ENCODE measurements at places on chromosomes 6 and 20.
A peak's percentile ranks its signal among the peaks of the same experiment; 100 is the strongest.

DNA sequence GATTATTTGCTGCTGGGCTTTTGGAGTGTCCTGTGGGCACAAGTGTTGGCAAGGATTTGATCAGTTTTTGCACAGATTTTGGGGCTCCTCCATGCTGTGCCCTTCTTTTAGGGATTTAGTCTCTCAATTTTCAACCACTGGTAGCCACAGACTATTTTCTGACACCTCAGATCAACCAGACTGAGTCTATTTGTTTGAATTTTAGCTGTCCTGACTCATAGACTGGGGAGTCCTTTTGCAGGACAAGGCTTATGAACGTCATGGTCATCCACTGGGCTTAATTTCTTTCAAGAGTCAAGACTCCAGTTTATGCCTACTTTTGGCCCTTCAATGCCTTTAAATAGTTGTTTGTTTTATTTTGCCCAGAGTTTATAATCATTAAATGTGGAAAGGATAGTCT is 59.3 kb downstream of the BCKDHB start:
- no peak for DNase-seq

DNA sequence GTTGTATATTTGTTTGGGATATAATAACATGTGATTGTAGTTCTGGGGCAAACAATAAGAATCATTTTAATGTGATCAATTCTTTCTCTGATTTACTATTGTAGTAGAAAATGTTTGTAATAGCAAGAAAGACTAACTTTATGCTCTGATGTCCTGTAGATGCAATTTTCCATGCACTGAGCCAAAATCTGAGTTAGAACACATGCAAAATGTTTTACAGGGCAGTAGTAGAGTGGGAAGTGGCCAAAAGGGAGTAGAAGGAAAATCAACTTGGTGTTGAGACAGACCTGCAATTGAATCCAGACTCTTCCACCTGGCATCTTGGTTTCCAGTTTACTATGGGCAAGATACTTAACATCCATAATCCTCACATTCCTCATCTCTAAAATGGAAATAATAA is 93.5 kb upstream of the BMP5 start:
- DNase-seq = no peak

DNA sequence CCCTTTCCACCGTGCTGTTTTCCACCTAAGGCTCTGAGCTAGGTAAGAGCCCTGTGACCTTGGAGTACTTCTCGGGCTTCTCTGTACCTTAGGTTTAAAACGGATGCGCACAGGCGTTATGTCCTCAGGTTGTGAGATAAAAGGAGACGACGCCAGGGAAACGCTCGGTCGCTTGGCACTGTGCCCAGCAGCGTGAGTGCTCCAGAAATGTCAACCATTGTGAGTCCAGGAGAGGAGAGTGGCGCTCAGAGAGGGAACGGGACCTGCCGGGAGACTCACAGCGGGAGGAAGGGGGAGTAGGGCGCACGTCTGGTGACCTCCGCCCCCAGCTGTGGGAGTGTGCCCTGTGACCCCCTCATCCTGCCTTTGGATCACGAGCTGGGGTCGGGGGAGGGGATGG is 33.8 kb upstream of the SCRT2 start:
- no peak for DNase-seq

DNA sequence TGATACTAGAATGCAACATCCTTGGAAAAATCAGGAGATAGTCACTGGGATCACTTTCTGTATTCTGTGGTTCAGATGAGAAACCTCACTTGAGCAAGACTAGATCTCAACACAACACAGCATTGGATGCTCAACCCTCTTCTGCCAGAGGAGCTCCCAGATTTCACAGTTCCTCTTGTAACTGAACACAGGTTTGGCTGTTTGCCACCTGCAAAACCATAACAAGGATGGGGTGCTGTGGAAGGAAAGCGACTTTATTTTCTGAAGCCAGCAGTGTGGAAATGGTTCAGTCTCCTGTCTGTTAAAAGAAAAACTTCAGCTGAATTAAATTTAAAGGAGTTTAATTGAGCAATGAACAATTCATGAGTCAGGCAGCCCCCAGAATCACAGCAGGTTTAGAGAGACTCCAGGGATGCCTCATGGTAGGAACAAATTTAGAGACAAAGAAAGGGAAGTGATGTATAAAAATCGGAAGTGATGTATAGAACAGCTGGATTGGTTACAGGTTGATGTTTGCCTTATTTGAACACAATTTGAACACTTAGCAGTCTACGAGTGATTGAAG is 149.9 kb upstream of the UST start:
- no peak for DNase-seq

DNA sequence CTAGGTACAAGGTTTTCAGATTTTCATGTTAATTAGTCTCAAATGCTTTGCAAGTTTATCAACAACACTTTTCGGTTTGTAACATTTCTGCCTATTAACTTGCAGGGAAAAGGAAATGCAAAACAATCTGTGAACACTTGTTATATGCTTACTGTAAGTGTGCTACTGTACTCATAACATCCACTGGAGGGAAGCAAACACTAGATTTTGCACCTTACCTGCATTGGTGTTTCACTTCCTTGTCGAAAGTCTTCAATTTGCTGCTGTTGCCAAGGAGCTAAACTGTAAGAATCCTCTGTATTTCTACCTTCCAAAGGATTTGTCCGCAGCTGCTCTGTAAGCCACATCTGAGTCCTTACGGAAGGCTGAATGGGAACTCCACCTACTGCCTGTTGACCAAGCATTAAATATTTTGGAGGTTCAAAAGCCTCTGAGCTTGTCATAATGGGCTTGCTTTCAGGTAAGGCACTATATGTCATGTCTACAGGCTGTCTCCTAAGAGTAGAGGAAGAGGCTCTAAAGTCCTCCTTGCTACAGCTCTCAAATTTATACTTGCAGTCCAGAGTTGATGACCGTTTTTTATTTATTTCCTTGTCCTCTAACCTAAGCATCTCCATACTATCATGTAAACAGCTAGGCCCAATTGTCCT is 17.3 kb downstream of the PLN start:
- DNase-seq = peak; percentile 6

- no peak for DNase-seq
Measured at GRCh38 chr6:7507600-7507999, 33.9 kb upstream of the DSP start.

DNA sequence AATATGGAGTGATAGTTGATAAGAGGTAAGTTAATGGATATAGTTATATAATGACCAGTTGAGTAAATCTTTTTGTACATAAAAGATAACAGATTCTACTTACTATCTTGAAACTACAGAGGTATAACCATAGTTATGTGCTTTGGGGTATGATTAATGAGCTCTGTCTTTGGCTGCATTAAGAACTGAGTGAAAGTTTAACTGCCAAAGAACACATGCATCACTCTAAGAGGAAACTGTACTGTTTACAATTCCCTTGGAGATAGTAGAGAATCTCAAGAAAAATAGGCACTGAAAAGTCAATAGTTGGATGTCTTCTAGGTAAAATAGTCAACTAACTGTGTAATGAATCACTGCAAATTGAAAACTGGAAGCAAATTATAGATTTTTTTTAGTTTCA is 1129.5 kb downstream of the EPHA7 start:
- no peak for DNase-seq

GRCh38 chr20:45044601-45045000 is 56.3 kb downstream of the KCNS1 start:
- DNase-seq = no peak

DNA sequence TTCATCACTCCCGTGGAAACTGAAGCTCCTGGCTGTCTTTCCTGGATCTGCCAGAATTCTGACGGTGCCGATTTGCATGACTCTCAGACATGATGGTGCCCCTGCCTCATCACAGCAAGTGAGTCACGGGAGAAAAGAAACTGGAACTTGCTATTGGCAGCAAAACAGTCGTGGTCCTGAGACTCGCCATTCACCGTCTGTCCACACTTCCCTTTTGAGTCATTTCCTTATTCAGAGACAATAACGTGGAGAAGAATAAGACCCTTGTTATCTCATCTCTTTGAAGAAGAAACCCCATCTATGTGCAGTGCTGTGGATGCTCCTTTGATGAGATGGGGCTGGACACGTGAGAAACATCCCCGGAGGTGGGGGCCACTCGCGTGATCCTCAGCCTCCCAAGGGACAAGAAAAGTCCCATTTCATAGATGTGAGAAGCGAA is 4.2 kb downstream of the GPR31 start:
- DNase-seq = no peak

- DNase-seq = no peak
Measured at GRCh38 chr6:52640916-52641315, 30.0 kb upstream of the TMEM14A start.

DNA sequence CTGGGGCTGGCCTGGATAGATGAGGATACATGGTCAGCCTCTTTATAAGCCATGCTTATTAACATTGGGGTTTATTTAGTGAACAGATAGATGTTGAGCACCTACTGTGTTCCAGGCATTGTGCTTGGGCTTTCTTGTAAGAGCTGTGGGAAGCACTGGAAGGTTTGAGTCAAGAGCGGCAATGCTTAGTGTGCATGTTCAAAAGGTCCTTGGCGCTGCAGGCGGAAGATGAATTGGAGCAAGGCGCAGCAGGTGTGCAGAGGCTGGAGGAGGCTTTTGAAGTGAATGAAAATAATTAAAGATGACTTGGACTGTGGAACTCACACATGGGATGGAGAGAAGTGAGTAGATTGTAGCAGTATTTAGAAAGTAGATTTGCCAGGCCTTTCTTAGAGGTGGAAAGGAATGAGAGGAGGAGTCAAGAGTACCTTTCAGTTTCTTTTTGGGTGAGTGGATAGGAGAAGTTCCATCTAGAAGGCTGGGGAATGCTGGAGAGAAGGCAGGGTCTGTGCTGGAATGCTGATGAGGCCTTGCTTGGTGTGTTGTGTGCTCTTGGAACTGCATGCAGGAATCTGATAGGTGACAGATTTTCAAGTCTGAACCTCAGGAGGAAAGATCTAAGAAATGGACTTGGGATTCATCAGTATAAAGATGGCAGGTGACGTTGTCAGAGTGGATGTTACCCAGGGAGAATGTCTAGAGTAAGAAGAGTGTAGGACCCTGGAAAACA is 26.4 kb downstream of the SNX9 start:
- no peak for DNase-seq

DNA sequence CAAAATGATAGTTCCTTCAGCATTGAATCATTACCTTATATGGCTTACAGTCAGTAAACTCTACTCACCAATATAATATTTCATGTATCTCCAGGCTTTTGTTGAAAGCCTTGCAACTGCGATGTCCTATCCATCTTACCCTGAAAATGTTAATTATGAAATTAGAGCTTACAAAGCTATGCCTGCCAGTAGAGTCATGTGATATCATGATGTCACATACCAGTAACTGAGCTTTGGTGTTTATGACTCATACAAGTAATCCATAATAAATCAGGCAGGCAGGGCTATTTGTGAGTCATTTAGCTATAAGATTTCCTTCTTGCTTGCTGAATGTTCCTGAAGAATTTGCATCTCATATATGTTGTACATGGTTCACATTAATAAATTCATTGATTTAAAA is 44.9 kb upstream of the FAM83B start:
- no peak for DNase-seq

GRCh38 chr6:126266664-126267063 is 73.3 kb upstream of the CENPW start:
- DNase-seq = no peak

DNA sequence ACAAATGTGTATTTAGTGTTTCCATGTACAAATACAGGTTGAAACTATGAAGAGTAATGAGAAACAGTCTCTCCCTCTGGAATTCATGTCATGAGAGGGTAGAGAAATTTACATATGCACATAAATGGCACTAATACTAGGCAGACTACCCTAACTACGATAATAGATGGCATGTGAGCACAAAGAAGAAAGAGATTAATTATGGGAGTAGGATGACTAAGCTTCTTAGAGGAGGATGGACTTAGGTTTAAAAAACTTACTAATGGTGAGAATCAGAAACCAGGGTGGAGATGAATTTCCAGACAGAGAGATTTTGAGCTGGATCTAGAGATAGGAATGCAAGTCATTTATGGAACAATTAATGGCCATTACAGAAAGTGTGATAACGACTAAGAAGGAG is 225.3 kb upstream of the HTR1E start:
- no peak for DNase-seq

GRCh38 chr6:25777031-25777430 is 22.5 kb downstream of the SLC17A4 start:
- DNase-seq = no peak

DNA sequence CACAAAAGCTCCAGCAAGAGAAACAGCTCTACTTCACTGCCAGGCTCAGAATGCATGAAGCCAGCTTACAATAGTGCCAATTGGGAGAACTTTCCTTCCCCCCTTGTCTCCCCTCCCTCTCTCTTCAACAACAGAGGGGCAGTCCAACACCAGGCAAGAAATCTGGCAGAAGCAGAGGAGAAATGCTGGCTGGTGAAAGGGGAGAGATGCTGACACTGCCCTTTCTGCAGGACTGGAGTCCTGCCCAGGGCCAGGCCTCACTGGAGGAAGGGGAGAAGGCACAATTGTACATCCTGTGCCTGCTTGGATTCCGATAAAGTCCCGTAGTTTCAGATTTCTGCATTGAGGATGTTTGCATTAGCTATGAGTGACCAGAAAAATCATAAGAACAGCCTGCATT is 148.6 kb downstream of the LRRC1 start:
- no peak for DNase-seq

DNA sequence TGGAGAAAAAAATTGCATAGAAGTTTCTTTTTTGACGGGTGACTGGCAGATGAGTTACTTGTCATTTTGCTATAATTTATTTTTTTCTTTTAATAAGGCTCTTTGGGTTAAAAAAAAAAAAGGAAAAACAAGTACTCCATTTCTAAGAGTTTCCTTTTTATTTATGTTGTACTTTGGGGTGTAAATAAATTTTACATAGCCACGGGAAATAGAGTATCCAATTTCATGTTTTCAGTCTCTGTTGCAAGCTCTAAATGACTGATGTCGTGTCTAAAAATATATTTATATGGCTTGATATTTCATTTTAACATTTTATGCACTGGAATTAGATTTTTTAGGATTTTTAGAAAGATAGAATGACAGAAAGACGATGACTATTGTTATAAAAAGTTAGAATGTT is 3.4 kb downstream of the EYA4 start:
- DNase-seq = no peak

GRCh38 chr20:16758454-16759180 is 10.5 kb downstream of the OTOR start:
- no peak for DNase-seq

GRCh38 chr6:25387483-25387882 is 108.3 kb downstream of the CARMIL1 start:
- no peak for DNase-seq

DNA sequence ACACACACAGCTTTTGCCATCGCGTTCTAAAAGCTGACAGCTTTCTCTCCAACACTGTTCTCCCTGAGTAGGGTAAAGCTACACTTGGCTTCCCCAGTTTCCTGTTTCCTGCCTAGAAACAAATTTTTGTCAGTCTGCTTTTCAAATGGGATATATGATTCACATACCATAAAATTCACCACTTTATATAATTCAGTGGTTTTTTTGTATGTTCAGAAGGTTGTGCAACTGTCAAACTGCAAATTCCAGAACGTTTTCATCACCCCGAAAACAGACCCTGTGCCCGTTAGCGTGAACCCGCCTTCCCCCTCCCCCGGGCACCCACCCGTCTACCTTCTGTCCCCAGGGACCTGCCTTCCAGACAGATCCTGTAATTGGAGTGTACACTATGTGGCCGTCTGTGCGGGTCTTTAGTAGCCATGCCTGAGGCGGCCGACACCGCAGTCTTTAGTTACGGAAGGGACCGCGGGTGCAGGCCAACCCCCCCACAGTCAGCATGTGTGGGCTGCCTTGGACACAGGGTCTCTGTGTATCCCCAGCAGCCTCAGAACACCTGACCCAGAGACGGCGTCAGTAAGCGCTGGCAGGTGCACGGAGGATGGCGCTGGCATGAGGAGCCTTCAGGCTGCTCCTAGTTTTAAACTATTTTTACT is 16.6 kb downstream of the HRH3 start:
- no peak for DNase-seq

Data from stimulated activated CD4-positive, alpha-beta T cell treated with anti-CD3 and anti-CD28 coated beads, TNF-alpha, amount 100 ng/mL, for 1 hour (primary cell).